ENCODE measurements at places on chromosomes 3 and 15.

GRCh38 chr3:11240496-11240895, 31.7 kb upstream of the ATG7 start:
- DNase-seq, result no peak

- DNase-seq, result no peak
Measured at GRCh38 chr3:169455472-169455871, 208.0 kb downstream of the MECOM start.

DNA sequence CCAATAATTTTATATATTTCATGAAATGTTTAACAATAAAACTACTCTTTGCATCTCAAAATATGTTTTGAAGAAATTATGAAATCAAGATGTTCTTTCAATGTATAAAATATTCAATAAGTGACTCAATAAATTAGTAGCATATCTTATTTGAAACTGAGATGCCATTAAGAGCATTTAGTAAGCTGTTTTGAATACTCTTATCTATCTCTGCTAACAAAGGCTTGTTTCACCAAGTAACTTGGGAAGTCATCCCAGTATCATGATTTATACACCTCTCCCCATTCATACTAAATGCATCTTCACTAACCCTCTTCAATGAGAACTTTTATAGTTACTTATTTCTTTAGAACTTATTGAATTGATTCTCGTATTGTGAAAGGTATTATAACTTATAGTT, 43.1 kb downstream of the TNIK start:
- DNase-seq, result no peak

DNA sequence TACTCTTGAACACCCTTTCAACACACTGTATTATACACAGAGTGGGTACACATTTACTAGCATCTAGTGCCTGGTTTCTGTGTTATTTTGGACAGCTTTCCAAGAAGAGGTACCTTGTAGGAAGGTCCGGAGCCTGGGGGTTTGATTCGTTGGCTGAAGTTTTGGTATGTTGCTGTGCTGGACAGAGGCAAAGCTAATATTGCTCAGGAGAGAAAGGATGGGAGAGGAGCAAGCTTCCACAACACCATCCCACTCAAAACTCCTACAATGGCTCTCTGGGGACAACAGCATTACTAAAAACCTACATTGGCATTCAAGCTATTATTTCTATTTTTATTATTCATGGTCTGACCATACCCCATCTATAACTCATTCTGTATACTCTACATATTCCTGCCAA, 1.1 kb upstream of the LYSMD2 start:
- DNase-seq, result no peak

- no peak for DNase-seq
Measured at GRCh38 chr15:94185547-94186236, 45.7 kb upstream of the MCTP2 start.

DNA sequence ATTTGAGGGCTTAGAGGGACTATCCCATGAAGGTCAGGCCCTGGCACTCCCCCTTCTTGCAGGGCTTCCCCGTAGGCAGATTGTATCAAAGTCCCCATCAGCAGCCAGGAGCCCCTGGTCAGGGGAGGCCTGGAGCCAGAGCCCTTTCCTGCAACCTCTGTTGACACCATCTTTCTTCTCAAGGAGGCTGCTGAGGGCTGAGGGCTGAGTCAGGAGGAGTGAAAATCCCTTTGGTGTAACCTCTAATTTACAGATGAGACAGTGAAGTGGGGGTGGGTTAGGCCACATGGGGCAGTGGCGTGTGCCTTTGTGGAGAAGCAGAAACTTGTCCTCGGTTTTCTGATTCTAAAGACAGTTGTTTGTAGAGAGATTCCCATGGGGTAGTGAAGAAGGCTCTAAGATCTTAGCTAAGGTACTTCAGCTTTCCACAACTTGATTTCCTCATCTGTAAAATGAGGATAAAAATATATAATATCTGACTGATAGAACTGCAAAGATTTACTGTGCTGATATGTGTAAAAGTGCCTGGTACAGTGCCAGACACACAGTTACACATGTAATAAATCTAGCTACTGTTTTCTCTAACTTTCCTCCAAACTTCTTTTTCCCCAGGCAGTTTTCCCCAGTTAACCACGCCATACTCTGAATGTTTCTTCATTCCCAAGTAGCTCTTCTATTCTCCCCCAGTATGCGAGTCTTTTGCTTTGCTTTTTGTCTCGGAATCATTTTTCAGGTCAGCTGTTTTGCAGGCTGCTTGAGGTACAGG, 249.4 kb upstream of the TPM1 start:
- DNase-seq, result no peak

DNA sequence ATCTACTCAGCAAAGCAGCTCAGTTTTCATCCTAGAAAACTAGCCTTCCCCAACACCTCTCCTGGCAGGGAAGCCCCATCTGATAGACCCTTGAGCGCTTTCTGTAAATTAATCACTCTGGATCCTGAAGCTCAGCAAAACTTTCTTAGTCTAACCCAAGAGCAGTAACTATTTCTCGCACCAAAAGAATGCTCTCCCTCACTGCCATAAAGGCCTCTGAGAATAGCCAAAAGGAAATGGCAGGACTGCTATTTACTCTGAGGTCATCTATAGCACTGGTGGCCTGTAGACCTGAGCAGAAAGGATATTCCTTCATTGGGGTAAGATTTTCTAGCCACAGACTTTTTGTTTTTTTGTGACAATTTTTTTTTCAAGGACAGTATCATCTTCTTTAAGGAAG, 345.8 kb upstream of the ADAMTS9 start:
- no peak for DNase-seq

DNA sequence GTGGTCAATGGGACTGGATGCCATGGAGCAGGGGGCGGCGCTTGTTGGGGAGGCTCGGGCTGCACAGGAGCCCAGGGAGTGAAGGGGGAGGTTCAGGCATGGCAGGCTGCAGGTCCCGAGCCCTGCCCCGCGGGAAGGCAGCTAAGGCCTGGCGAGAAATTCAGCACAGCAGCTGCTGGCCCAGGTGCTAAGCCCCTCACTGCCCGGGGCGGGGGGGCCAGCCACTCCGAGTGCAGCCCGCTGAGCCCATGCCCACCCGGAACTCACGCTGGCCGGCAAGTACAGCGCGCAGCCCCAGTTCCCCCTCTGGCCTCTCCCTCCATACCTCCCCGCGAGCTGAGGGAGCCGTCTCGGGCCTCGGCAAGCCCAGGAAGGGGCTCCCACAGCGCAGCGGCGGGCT, 11.3 kb downstream of the KLHDC8B start:
- no peak for DNase-seq

GRCh38 chr3:186417791-186418190, 55.8 kb upstream of the DGKG start:
- DNase-seq, result no peak

- DNase-seq, result peak; percentile 46
Measured at GRCh38 chr3:13069495-13069894, 3.7 kb downstream of the IQSEC1 start.

DNA sequence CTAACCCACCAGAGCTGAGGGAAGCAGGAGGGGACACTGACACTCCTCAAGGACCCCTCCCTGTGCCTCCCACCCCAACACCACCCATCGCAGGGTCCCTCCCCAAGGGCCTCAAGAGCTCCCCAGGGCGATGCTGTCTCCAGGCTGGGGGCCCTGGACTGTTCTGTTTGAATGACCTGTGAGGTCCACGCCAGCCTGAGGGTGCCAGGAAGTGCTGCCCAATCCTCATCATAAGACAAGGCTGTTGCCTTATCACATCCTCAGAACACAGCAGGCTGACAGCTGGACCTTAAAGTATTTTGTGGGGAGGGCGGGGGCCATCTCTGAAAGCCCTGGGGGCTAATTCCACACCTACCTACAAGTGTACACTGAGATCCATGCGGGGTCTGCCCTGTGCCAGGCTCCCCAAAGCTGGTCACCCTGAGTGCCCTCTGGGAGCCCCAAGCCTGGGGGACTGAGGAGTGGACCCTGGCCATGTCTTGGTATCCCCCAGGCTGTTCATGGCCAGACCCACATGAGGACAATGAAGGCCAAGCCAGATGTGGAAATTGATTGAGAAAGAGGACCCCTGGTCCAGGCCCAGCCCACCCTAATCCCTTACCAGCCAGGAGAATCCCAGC, 23.8 kb upstream of the GOLGA6C start:
- DNase-seq, result no peak

DNA sequence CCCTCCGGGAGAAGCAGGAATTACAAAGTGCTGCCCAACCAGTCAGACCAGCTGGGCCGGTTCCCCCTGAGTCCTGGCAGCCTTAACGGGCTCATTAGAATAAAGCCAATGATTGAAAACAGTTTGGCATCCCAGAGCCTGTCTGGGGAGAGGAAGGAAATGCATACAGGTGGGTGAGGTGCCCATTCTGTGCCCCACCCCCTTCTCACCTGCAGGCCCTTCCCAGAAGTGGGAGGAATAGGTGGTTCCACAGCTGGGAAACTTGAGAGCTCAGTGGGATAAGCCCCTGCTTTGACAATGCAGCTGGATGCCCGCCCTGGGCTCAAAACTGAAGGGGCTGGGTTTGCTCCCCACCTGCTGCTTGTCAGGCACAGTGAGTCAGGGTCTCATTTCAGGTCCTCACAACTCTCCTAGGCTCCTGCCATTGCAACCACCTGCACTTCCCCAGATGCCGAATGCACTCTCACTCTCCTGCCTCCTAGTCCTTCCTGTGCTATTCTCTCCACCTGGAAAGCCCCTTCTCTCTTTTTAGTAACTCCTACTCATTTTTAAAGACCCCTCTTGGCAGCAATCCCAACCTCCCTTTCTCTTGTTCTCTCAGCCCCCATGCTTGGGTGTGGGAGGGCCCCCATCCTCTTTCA, 5.5 kb upstream of the BUB1B start:
- no peak for DNase-seq

- no peak for DNase-seq
Measured at GRCh38 chr15:101560722-101561583, 71.4 kb upstream of the PCSK6 start.

DNA sequence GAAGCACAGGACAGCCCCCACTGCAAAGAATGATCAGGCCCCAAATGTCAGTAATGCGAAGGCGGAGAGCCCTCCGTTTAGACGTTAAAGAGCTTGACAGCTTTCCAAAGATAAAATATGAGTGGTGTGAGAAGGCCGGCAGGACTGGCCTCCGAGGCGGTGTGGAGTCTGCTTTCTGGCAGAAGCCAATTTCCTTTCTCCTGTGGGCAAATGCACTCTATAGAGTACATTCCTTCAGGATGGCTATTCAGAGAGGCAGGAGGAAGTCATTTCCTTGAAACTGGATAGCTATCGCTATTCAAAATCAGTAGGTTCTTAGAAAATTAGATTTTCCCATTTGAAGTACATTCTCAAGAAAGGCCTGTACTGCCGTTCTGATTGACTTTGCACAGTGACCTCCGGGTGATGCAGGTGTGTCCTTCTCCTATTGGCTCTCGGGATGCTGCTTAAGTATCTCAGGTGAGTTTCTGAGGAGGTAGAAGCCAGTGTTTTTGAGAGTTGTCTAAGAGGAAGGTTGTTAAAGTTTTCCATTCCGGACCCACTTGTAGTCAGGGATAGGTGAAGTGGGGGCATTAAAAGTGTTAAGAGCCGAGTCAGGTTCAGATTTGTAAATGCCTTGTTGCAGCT, 72.8 kb upstream of the MYZAP start:
- no peak for DNase-seq

- DNase-seq, result no peak
Measured at GRCh38 chr15:83436513-83437158, 10.5 kb upstream of the SH3GL3 start.

DNA sequence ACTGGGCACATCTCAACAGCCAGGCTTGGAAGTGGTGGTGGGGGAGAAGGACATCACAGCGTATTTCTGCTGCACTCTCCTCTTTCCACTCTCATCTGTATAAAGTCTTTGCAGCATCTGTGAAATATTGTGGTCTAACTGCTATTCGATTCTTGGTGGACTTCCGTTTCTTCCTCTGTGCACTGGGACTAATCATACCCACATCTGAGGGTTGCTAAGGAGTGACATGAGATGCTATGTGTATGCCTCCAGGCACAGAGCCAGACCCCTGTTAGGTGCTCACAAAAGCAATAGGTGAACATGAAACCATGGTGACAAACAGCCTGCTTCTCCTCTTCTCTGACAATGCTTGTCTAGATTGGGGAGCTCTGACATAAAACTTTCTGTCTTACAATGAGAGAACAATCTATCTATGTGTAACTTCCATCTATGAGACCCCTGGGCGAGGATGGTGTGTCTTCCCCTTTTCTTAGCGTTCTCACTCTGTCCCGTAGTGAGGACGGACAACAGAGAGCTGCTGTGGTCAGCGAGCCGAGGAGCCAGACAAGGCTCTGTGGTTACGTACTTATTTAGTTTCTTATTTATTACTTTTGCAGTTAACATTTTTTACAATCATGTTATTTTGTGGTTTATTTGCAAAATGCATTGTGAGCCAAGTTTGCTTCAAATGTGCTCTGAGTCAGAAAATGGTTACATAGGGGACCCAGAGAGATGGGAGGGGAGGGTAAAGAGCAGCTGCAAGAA, 196.7 kb upstream of the TPRG1 start:
- DNase-seq, result peak; percentile 10

DNA sequence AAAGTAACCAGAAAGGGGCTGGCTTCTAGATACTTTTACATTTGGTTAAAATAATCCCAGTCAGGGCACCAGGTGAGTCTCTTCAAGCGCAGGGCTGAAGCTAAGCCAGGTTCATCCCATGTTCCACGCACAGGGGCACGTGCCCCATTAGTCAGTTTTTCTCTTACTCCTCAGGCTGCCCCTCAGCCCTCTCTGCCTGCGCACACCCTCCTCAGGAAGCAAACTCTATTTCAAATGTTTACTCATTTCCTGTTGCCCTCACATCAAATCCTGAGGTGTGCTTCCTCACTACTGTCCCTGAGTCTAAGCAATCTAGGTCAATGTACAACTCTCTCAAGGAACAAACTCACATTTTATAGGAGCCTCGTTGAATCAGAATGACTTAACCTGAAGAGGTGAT, 48.5 kb downstream of the THBS1 start:
- no peak for DNase-seq

DNA sequence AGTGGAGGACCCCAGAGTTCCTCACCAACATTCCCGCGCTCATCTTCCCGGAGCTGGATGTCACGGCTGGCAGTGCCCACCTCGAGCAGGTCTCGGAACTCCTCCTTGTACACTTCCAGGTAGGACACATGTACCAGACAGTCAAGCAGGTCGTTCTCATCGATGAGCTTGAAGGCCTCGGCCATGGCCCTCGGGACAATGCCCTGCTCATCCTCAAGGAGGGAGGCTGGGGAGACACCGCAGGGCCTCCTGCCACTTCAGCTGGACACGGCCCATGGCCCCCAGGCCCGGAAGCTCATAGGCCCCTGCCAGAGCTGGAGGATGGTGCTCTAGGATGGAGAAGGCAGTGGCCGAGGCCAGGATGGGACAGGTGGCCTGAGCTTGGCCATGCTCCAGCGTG, 5.6 kb downstream of the KIF7 start:
- no peak for DNase-seq

- no peak for DNase-seq
Measured at GRCh38 chr3:122660297-122660974, 20.2 kb upstream of the PARP14 start.

DNA sequence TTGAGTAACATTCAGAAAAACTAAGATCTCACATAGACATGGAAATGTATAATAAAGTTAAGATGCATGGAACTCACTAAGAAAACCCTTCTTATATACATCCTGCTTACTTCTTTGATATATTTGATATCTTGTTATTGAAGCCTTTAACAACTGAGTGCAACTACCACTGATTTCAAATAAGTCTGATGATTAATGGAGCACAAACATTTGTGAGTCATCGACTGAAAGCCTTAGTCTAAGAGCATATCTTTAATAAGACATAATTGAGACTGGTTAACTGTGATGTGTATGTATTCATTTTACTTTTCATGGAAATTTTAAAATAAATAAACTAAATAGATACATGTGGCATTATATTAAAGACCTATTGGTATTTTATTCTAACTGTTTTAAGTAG, 740.5 kb downstream of the EPHA3 start:
- DNase-seq, result no peak

- DNase-seq, result no peak
Measured at GRCh38 chr15:60936186-60936585, 292.9 kb downstream of the RORA start.
